ENCODE measurements at places on chromosomes 7 and 10. TPM values are rescaled to one million over a fixed set of nuclear protein-coding genes. Genes with fewer than 3 reads are reported as not detected.
A peak's percentile ranks its signal among the peaks of the same experiment; 100 is the strongest.

GRCh38 chr7:26633557-26633956 lies 230.8 kb downstream of the SKAP2 start:
- peak; percentile 41 for DNase-seq

GRCh38 chr10:122795924-122796323 lies 49.7 kb downstream of the CUZD1 start:
- no peak for DNase-seq

CHST3 gene
- 59.0 TPM for total RNA-seq

HTR5A gene
- not detected for total RNA-seq

DNA sequence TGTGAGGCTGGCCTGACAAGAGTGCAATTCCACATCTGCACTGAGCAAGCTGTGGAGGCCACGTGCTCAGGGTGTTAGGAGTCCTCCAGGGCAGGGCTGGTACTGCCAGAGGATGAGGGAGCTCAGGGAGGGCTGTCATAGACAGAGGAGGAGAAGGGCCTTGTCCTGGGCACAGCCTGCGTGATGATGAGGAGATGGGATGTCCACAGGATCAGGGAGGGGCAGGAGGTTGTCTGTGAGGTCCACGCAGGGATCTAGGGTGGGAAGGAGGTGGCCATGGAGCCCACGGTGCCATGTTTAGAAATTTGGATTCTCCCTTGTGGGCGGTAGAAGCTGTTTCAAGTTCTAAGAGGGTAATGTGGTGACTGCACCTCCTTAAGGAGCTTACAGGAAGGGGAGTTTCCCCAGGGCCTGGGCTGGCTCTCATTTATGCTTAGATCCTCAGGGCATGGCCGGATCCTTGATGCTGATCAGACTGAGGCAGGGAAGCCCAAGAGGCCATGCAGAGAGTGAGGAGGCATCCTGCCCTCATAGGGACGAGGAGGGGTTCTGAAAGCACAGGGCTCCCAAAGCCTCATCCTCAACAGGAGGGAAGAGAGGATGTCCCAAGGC lies 30.3 kb downstream of the CHAT start:
- DNase-seq = no peak

DNA sequence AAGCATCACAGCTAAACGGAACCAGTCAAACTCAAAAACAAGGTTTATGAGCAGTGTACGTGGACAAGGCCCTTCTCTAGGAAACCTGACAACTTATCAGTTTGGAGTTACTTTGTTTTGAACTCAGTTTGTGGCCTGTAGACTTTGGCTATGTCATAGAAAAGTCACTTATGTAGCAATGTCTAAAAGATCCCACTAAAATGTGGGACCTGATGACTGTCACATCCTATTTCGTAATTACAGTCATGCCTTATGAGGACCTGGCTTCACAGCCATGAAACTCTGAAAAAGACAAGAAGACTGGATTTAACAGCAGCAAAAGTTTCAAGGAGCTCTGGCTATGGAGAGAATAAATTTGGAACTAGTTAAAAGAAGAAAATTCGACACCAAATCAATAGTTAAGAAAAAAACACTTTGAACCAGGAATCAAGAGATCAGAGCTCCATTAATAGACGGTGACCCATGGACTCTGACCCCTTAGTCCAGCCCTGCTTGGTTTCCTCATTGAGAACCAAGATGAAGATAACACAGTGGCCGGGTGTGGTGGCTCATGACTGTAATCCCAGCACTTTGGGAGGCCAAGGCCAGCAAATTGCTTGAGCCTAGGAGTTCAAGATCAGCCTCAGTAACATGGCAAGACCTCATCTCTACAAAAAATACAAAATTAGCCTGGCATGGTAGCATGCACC lies 204.3 kb downstream of the SFMBT2 start:
- DNase-seq = no peak

TAF6 gene
- total RNA-seq = 57.3 TPM

DNA sequence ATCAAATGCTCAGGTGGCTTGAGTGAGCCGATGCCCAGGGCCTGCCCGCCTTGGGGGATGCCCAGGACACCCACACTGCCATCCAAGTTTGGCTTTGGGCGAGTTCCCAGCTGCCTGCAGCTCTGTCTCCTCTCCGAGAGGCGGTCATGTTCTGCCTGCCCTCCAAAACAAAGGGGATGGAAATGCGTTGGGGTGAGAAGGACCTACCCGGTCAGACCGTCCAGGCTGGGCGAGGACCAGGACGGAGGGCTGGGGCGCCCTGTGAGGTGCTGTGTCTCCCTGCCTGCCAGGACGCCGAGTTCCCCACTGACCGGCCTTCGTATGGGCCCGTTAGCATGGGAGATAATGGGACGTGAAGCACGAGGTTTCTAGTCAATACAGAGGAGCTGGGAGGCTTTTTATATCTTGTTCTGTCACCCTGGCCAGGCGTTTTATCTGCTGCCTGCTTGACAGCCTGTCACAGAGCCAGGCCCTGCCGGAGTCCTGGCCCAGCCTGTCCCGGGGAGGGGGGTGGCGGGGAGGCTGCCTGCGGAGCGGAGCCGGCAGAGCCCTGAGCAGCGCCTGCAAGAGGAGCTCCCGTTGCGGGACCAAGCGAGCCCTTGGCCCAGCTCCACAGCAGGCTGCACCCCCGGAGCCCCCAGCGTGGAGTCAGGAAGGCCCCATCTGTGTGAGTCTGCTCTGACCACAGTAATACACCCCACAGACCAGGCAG lies 22.0 kb upstream of the ELFN1 start:
- no peak for DNase-seq

VPS41 gene
- 116 TPM for total RNA-seq

DNA sequence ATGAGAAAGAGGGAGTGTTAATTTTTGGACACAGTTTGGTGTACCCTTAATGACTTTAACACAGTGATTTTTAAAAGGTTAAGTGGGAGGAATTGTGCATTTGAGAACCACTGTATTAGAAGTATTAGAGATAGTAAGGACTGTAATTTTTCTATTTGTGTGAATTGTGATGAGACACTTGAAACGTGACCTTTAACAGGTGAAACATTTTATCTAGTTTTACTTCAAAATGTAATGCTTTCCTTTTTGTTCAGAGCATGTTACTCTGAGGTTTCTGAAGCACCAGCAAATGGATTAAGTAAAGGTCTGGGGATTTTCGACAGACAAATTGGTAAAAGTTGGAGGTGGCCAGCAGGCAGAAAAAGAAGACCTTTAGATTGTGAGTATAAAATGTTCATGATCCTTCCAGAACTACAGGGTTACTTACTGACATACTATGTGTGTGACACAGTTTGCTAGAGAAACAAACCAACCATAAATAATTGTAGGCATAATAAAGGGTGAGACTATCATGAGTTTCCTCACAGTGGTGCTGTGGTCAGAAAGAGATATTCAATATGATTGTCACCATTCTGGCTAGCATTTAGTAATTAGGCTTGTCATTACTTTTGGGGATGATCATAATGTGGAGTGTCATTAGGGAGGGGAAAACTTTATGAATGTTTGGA lies 26.1 kb downstream of the LCOR start:
- no peak for DNase-seq

DNA sequence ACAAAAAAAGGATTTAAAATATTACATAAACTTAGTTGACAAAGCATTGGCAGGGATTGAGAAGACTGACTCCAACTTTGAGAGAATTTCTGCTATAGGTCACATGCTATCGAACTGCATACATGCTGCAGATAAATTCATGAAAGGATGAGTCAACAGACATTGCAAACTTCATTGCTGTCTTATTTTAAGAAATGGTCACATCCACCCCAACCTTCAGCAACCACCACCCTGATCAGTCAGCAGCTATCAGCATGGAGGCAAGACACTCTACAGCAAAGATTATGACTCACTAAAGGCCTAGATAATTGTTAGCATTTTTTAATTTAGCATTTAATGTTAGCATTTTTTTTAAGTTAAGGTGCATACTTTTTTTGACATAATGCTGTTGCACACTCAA lies 73.6 kb downstream of the AGK start:
- DNase-seq = no peak

- no peak for DNase-seq
Measured at GRCh38 chr10:2128991-2129390, 391.7 kb upstream of the ADARB2 start.

- DNase-seq = peak; percentile 49
Measured at GRCh38 chr10:93916257-93917063, 22.7 kb downstream of the SLC35G1 start.

ARHGEF35 gene
- not detected for total RNA-seq

DNA sequence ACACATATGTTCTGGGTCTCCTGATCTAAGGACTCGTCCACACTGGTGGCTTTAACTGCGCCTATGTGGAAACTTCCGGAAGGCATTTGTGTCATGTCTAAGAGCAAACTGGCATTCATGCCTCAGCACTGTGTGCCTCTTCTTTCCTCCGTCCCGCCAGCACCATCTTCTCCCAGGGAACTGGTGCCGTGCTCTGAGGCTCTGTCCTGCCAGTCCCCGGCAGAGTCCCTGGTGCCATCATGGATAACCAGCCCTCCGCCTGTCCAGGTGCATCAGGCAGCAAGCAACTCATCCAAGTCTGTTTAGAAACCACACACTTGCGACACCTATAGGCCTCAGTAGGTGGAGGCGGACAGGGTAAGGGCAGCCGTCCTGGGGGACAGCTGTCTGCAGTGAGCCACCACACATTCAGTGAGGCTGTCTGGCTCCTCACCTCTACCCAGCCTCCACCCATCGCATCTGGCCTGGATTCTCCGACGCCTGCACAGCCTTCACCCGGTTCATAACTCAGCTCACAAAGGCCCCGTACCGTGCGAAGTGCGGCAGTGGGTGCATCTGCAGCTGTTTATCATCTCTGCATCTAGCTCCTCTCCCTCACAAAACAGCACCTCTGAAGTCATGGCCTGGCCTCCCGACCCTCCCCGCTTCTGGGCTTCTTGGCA lies 162.7 kb downstream of the DIP2C start:
- DNase-seq = no peak

GRCh38 chr7:17640730-17641377 lies 299.4 kb downstream of the SNX13 start:
- DNase-seq = peak; percentile 56

- DNase-seq = no peak
Measured at GRCh38 chr7:37944737-37945054, 24.3 kb downstream of the EPDR1 start.

DNA sequence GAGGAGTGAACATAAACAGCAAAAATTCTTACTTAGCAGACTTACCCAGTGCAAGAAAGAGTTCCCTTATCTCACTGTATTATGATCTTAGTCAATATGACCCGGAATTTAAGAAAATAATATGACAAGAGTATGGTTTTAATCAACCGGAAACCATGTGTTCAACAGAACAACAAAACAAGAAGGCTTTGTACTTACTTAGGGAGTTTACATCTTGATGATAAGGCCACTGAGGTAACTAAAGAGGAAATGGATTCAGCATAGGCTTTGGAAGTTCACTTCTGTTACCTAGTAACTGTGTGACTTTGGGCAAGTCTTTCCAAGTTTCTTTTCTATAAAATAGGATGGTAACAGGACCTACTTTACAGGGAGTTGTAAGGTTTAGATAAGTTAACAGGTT lies 7.4 kb upstream of the FAS start:
- no peak for DNase-seq

- DNase-seq = peak; percentile 79
Measured at GRCh38 chr7:131546583-131547141, 9.8 kb downstream of the PODXL start.

- no peak for DNase-seq
Measured at GRCh38 chr10:12165036-12165435, 30.7 kb downstream of the NUDT5 start.

MBLAC1 gene
- 1.4 TPM for total RNA-seq

ZNF804B gene
- not detected for total RNA-seq

DNA sequence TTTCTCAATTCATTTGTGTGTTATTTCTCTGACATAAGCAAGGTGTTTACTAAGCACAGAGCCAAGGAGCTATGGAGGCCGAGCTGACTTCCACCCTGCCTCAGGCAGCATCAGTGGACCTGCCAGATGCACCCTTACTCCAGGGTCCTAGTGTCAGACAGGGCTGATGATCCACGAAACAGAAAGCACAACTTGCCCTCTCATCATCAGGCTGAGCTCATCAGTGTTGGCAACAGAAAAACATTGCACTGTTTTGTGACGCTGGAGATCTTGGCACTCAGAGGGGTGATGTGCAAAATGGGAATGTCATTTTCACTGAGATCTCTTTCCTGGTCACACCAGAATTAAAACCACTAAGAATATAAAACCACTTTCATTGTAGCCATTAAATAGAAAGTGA lies 201.8 kb downstream of the GLI3 start:
- no peak for DNase-seq

ATG9B gene
- not detected for total RNA-seq

- no peak for DNase-seq
Measured at GRCh38 chr7:4791738-4792536, 16.5 kb downstream of the AP5Z1 start.

ADRA2A gene
- not detected for total RNA-seq

GRCh38 chr10:96496281-96496925 lies 17.3 kb downstream of the TLL2 start:
- peak; percentile 31 for DNase-seq

DNA sequence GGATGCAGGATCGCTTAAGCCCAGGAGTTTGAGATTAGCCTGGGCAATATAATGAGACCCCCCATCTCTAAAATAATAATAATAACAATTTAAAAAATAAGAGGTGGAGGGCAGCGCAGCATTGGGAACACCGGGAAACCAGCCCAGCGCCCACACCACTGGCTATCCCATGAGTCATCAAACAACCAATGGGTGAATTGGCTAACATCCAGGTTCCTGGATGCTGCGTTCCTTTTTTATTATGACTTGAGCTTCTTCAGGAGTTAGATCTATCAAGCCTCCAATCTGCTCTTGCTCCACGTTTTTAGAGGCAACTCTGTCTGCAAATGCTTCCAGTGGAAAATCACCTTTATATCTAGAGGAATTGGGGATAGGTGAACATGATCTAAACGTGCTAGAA lies 10.0 kb upstream of the LRRC4 start:
- peak; percentile 76 for DNase-seq

DNA sequence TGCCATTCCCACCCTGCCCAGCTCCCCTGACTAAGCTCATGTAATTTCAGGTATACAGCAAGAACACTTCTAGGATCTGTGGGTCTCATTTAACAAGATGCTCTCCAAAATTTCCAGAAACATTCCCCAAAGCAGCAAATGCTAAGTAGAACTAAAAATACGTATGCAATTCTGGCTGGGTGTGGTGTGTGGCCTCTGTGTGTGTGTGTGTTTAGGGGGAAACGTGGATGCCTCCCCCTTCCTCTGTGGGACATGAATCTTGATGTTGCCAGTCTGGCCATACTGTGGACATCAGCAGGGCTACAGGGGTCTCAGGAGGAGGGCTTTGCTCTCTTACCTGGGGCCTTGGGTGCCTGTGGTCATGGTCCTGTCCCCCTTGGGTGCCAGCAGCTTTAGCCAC lies 18.4 kb downstream of the EMX2 start:
- DNase-seq = no peak

SFXN2 gene
- 7.3 TPM for total RNA-seq

- peak; percentile 73 for DNase-seq
Measured at GRCh38 chr7:27046854-27047549, 48.8 kb downstream of the HOXA1 start.

GRCh38 chr7:107147464-107148393 lies 21.1 kb upstream of the HBP1 start:
- peak; percentile 37 for DNase-seq

PODXL gene
- 446 TPM for total RNA-seq

GRCh38 chr10:59303018-59303417 lies 59.3 kb downstream of the FAM13C start:
- DNase-seq = no peak

- DNase-seq = peak; percentile 99
Measured at GRCh38 chr10:100006243-100006886, 3.4 kb downstream of the DNMBP start.

STOX1 gene
- 0.96 TPM for total RNA-seq

Measured in A172 (cell line).